Activated naive CD4-positive, alpha-beta T cell treated with anti-CD3 and anti-CD28 coated beads for 36 hours (primary cell): ENCODE measurements at places on chromosomes 7 and 10. TPM values are rescaled to one million over a fixed set of nuclear protein-coding genes. Genes with fewer than 3 reads are reported as not detected.
A peak's percentile ranks its signal among the peaks of the same experiment; 100 is the strongest.

DNA sequence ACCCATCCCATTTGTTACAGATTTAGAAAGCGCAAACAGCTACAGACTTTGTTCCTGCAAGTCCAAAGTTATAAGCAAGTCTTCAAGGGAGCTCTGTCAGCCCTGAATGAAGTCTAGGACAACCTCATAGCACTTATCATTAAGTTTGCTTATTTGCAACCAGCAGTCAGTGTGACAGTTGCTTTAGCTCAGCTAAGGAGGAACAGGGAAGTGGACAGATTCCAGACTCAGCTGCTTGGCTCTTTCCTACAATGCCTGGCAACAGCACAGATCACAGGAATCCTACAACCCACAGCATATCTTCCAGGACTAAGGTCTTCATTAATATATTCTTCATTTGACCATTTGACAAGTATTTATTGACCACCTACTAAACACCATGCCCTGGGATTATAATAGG is 17.4 kb upstream of the KIF5B start:
- no peak overlapping the region for H3K27ac ChIP-seq
- no peak overlapping the region for H3K4me3 ChIP-seq
- no peaks in the 10 kb centered on the region for H3K27me3 ChIP-seq
- no peaks in the 10 kb centered on the region for H3K4me1 ChIP-seq

GRCh38 chr7:16409777-16410176 is 11.6 kb downstream of the CRPPA start:
- DNase-seq, result no peak
- no peak overlapping the region for H3K4me3 ChIP-seq
- no peaks in the 10 kb centered on the region for H3K36me3 ChIP-seq
- H3K27me3 ChIP-seq, result no peaks in the 10 kb centered on the region
- no peak overlapping the region for H3K27ac ChIP-seq

DNA sequence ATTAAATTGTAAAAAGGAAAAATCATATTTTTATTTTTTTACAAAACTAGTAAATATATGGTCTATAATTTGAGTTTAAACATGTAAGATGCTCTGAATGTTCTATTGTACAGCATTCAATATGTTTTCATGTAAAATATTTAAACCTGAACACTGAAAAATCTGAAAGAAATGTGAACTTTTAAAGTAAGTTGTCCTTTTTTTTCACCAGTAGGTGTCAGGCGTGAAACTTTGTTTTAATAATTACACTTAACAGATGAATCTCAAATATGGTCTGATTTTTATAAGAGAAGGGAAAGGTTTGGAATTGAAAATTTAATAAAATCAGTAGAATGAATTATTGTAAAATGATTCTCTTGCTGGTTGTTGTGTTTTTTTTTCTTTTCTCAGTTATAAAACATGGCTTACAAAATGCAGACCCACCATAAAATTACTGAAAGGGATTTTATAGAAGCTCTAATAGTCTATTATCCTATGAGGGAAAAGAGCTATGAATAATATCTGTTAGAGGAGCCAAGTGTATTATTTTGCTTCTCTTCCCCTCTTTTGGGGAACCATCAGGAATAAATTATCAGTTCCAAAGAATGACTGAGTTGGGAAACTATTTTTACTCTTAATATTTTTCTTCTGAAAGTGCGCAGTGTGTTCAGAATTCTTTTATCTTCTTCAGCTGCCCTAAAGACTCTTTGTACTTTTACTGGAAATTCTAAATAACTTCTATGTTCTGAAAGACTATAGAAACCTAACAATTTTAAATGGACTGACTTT is 217.7 kb upstream of the FZD1 start:
- H3K27me3 ChIP-seq, result no peaks in the 10 kb centered on the region
- peaks cover 5% of the 10 kb centered on the region for H3K4me1 ChIP-seq
- H3K36me3 ChIP-seq, result no peaks in the 10 kb centered on the region

- no peak for DNase-seq
- H3K4me1 ChIP-seq, result peaks cover 4% of the 10 kb centered on the region
- peaks cover 9% of the 10 kb centered on the region for H3K27me3 ChIP-seq
- no peak overlapping the region for H3K4me3 ChIP-seq
Measured at GRCh38 chr10:80660736-80661135, 123.0 kb downstream of the SH2D4B start.

GRCh38 chr7:41096917-41097316 is 606.0 kb downstream of the INHBA start:
- no peak overlapping the region for H3K27ac ChIP-seq
- H3K4me3 ChIP-seq, result no peak overlapping the region
- H3K27me3 ChIP-seq, result peaks cover 5% of the 10 kb centered on the region
- no peaks in the 10 kb centered on the region for H3K4me1 ChIP-seq

- peaks cover 19% of the 10 kb centered on the region for H3K36me3 ChIP-seq
- no peak overlapping the region for H3K4me3 ChIP-seq
- H3K27me3 ChIP-seq, result no peaks in the 10 kb centered on the region
- DNase-seq, result no peak
- H3K27ac ChIP-seq, result no peak overlapping the region
Measured at GRCh38 chr7:133517766-133518165, 264.9 kb downstream of the EXOC4 start.

- peaks cover 3% of the 10 kb centered on the region for H3K27me3 ChIP-seq
- H3K4me3 ChIP-seq, result no peak overlapping the region
- no peaks in the 10 kb centered on the region for H3K4me1 ChIP-seq
- no peak for DNase-seq
- H3K36me3 ChIP-seq, result no peaks in the 10 kb centered on the region
Measured at GRCh38 chr7:156397249-156397648, 243.3 kb upstream of the RNF32 start.

DNA sequence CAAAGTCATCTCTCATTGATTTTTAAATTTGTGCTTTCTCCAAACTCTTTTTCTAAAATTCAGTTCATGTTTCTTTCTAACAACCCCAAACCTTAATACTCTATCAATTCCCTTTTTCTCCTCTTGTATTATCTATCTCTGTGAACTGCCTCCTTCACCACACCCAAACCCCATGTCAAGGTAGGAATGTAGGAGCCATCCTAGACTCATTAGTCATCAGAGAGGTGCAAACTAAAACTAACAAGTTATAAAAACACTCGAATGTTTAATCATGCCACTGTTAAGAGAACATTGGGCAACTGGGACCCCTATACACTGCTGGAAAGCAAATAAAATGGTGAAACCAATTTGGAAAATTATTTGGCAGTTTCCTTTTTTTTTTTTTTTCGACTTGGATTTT is 533.8 kb upstream of the LRRN3 start:
- DNase-seq, result no peak
- no peaks in the 10 kb centered on the region for H3K27me3 ChIP-seq
- H3K4me3 ChIP-seq, result no peak overlapping the region
- H3K27ac ChIP-seq, result no peak overlapping the region
- no peaks in the 10 kb centered on the region for H3K4me1 ChIP-seq
- no peaks in the 10 kb centered on the region for H3K36me3 ChIP-seq

DNA sequence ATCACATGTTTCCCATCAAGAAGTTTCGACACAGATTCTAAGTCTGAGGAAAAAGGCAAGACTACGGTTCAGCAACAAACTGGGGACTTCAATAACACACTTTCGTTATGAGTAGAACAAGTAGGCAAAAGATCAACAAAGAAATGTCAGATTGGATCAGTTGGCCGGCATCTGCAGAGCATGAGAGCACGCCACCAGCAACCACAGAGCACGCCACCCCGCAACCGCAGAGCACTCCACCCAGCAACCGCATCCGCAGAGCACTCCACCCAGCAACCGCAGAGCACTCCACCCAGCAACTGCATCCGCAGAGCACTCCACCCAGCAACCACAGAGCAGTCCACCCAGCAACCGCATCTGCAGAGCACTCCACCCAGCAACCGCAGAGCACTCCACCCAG is 89.7 kb upstream of the FAM20C start:
- no peak overlapping the region for H3K4me3 ChIP-seq
- H3K27me3 ChIP-seq, result peaks cover 3% of the 10 kb centered on the region
- H3K27ac ChIP-seq, result no peak overlapping the region
- H3K4me1 ChIP-seq, result peaks cover 4% of the 10 kb centered on the region
- no peak for DNase-seq
- H3K36me3 ChIP-seq, result no peaks in the 10 kb centered on the region

- H3K27me3 ChIP-seq, result no peaks in the 10 kb centered on the region
- peaks cover 3% of the 10 kb centered on the region for H3K36me3 ChIP-seq
- H3K4me1 ChIP-seq, result peaks cover 37% of the 10 kb centered on the region
- H3K4me3 ChIP-seq, result no peak overlapping the region
- no peak for DNase-seq
Measured at GRCh38 chr7:137937202-137937560, 64.7 kb downstream of the CREB3L2 start.

DNA sequence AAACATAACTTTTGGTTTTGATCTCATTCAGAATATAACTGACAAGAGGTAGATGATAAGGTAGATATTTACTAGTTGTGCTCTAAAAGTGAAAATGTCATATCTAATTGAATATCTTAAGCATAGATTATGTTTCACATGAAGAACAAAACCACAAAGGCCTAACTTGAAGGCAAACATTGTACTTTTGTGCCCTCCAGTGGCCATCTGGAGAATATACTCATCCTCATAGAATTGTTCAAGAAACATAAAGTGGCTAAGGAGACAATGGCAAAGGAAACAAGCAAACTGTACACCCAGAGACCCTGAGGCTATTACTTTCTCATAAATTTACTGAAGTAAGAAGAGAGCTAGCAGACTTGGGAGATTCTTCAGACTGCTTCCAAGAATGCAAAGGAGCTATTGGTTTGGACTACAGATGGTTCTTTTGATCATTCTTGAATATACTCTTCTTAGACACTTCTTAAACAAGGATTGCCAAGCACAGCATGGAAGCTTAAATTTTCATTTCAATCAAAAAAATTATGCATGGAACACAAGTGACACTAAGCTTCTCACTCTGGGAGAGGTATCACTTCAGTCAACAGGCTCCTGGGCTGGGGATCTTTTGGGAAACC is 98.2 kb upstream of the DKK1 start:
- no peaks in the 10 kb centered on the region for H3K4me1 ChIP-seq
- peak; percentile 60 for DNase-seq
- H3K27me3 ChIP-seq, result no peaks in the 10 kb centered on the region
- H3K36me3 ChIP-seq, result no peaks in the 10 kb centered on the region
- H3K4me3 ChIP-seq, result no peak overlapping the region

DNA sequence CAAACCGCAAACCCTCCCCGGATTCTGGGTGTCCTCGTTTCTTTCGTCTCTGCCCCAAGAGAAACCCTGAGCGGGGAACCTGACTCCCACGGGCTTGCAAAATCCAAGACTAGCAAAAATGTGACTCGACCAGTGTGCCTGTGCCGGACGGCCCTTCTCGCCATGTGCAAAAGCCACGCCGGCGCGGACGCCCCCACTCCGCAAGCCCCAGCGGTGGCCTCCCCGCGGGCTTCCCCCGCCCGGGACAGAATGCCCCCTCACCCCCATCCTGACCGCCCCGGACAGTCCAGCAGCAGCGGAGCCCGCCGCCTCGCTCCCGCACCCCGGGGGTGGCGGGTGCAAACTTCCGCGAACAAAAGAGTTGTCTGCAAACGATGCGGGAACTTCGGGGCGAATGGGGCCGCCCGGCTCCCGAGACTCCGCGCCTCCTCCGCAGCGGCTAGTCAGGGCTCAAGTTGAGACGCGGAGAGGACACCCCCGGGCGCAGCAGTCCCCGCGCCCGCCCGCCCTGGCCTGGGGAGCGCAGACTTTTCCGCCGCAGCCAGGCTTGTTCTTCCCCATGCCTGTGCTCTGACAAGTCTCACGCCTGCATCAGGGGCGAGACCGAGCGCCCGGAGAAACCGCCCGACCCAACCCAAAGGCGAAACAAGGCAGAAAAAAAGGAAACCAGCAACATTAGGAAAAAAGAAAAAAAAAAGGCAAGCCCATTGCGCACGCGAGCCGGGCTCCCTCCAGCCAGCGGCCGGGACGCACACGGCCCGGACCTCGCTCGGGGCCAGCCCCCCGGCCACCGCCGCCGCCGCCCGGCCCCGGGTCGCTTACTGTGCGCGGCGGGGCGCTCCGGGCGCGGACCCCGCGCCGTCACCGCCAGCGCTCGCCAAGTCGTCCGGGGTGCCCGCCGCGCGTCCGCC is 732 bp downstream of the FAM53B start:
- peaks cover 2% of the 10 kb centered on the region for H3K27me3 ChIP-seq
- peak overlapping the region; percentile 90 for H3K4me3 ChIP-seq
- peaks cover 1% of the 10 kb centered on the region for H3K36me3 ChIP-seq
- peak; percentile 38 for DNase-seq
- peaks cover 54% of the 10 kb centered on the region for H3K4me1 ChIP-seq

DNA sequence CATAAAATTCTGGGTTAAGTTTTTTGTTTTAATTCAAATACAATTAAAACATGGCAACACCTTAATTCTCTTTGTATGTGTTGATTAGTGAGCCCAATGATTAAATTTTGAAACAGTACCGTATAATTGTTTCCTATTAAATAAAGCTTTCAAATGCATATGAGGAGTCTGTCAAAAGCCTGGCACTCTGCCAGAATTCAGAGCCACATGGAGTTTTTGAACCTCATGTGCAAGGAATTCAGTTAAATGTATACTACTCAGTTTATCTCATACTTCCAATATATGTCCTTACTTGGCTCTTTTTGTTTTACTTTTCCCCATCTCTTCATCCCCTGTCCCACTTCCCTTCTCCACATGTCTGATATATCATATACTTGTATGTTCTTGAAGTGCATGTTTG is 165.6 kb upstream of the FAM3C start:
- H3K4me3 ChIP-seq, result no peak overlapping the region
- no peak for DNase-seq
- H3K27ac ChIP-seq, result no peak overlapping the region
- H3K27me3 ChIP-seq, result no peaks in the 10 kb centered on the region
- H3K36me3 ChIP-seq, result no peaks in the 10 kb centered on the region
- H3K4me1 ChIP-seq, result no peaks in the 10 kb centered on the region

DNA sequence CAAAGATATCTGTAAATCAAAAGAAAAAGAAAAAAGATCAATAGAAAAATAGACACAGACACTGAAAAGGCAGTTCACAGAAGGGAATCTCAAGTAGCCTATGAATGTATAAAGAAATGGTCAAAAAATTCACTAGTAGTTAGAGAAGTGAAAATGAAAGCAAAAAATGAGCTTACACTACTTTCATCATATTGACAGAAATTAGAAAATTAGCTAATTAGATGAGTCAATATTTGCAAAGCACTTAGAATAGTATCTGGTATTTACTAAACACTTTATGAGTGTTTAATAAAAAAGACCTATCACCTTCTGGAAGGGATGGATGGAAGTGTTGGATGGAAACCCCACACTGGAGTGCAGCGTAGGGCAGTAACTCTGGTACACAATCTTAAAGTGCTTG is 1.7 kb upstream of the CFAP58 start:
- H3K27me3 ChIP-seq, result no peaks in the 10 kb centered on the region
- no peak overlapping the region for H3K27ac ChIP-seq
- no peak overlapping the region for H3K4me3 ChIP-seq
- H3K36me3 ChIP-seq, result no peaks in the 10 kb centered on the region
- DNase-seq, result no peak

The LRRC18 gene
- not detected for total RNA-seq

The SCIN gene
- total RNA-seq, result 0.36 TPM

The TFR2 gene
- total RNA-seq, result 4.2 TPM

The ZCWPW1 gene
- total RNA-seq, result 5.2 TPM

The FRG2B gene
- total RNA-seq, result not detected

The SLC39A12 gene
- total RNA-seq, result not detected

The CALD1 gene
- total RNA-seq, result 0.62 TPM

The GPR26 gene
- not detected for total RNA-seq
